ENCODE measurements at places on chromosomes 4 and X.
A peak's percentile ranks its signal among the peaks of the same experiment; 100 is the strongest.

- DNase-seq = no peak
Measured at GRCh38 chr4:90624781-90625180, 497.6 kb downstream of the CCSER1 start.

GRCh38 chr4:113109106-113109718 lies 59.8 kb downstream of the ANK2 start:
- no peak for DNase-seq

DNA sequence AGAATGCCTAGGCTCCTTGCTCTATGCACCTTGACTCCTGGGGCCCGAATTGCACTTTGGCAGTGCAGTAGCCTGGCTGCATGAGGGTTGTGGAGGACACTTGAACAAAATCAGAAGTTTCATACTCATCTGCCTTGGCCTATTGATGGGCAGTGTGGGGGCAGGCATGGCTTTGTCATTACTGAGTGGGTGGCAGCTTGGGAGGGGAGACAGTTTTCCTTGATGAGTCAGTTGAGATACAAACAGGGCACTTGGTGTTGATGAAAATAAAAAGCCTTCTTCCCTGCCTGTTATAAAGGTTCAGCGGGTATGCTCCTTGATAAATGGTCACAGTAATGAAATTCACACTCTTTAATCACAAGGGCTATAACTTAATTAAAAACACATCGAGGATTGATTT lies 126.8 kb upstream of the MAMLD1 start:
- DNase-seq = no peak

GRCh38 chr4:150078041-150078578 lies at the start of gene DCLK2:
TSS of gene DCLK2 (plus strand) at chr4:150078445. CDS start at chr4:150079028, 583 bp downstream.
- peak; percentile 72 for DNase-seq

DNA sequence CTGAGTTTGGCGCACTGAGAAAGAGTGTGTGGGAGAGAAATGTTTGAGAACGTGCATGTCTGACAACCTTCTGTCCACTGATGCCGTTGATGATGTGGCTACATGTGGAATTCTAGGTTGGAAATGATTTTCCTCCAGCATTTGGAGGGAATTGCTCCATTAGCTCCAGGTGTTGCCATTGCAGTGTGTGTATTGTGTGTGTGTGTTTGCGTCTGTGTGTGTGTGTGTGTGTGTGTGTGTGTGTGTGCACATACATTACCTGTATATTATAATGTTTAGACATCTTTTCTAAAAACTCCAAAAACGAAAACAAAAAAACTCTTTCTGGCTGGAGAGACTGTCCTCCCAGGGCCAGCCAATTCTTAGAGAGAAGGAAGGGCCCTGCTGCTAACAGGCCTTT lies 18.2 kb upstream of the MECP2 start:
- DNase-seq = no peak

DNA sequence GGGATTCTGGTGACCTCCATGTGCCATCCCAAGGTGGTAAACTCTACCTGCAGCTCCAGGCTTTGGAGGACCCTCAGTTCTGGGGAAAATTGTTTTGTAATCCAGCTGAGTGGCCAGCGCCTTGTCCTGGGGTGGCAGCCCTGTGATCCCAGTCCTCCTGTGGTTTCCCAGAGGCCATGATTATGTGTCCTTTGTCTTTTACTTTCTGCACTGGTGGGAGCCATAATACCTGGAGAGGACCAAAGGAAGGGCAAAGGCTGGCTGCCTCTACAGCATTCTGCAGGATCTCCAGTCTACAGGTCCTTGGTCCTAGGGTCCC lies 64.0 kb downstream of the NBDY start:
- DNase-seq = no peak

DNA sequence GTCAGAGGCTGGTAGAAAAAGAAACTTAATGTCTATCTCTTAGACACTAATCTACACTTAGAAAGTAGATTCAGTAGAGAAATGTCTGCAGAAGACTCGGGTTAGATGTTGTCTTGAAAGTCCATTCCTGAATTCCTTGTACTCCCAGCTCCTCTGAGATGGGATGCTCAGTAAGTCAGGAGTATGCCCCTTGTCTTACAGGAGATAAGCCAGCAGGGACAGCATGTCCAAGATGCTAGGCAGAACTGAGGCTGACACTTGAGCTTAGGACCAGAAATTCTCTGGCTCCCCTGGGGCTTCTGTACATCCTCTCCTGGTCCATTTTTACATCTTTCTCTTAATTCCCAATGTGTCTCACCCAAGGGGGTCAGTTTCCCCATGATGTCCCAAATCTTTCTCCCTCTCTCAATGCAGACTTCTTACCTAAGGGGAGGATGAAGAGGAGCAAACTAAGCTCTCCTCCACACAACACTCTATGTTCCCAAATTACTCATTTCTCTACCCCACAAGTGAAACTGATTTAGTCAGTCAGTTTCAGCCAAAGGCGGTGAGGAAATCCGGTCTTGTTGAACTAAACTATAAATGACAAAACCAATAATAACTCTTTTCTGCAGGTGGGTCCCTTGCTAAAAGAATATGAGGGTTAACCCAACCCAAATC lies 558.2 kb upstream of the DIPK2B start:
- DNase-seq = no peak

GRCh38 chrX:47361538-47362511 lies 8.6 kb upstream of the ZNF157 start:
- DNase-seq = peak; percentile 83

DNA sequence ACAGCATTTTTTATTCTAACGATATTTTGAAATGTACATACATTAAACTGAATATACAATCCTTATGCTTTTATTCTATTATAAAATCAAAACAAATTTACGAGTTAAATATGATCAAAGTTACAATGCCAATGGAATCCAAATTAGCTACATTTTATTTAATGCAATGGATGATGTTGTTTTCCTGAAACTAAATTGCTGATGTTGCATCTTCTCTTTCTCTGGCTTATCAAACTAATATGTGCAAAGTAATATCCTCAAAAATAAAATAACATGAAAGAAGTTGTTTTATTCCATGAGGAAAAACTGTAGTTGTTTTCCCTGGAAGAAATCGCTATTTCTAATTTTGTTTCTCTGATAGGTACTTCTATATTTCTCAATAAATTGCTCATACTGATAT lies 106.8 kb downstream of the ASB9 start:
- no peak for DNase-seq

- no peak for DNase-seq
Measured at GRCh38 chrX:6311540-6311939, 82.9 kb upstream of the NLGN4X start.

GRCh38 chr4:121272526-121272925 lies 108.3 kb downstream of the QRFPR start:
- peak; percentile 33 for DNase-seq

GRCh38 chr4:156795727-156796126 lies 175.9 kb downstream of the PDGFC start:
- DNase-seq = no peak

DNA sequence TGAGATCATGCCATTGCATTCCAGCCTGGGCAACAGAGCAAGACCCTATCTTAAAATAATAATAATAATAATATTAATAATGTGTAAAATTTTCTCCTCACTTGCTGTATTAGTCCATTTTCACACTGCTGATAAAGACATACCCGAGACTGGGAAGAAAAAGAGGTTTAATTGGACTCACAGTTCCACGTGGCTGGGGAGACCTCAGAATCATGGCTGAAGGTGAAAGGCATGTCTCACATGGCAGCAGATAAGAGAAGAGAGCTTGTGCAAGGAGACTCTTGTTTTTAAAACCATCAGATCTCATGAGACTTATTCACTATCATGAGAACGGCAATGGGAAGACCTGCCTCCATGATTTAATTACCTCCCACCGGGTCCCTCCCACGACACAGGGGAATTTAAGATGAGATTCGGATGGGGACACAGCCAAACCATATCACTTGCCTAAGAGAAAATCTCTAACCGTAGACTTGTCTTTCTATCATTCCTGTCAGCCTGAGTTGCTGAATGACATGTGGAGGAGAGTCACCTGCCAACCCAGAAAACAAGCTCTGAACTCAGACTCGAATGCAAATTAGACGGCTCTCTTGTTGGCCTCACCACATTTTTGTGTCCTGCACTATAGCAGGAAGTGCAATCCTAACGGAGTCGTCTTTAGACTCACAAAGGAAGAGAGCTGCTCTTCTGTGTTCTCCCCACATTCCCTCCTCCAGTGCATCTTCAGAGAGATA lies 51.9 kb upstream of the DCTD start:
- no peak for DNase-seq

DNA sequence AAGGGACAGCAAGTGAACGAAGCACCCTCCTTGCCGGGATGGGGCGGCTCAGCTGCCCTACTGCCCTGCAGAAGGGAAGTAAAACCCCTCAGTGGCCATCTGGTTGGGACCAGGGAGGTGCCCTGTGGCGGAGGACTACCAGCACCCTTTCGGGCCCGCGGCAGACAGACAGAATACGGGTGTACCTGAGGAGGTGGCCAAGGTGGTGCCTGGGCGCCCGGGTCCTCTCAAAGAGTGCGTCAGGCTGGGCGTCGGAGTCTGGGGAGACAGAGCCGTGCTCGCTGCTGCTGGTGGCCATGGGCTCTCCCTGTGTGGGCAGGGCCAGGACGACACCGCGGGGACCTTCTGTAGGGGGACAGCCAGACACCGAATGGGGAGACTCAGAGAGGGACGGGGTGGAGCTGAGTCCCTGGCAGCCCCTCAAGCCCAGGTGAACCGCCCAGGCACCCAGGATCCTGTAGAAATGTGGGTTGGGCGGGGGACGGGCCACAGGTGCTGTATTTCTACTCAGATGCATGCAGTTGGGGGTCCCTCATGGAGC lies 29.7 kb downstream of the PDHA1 start:
- DNase-seq = no peak

DNA sequence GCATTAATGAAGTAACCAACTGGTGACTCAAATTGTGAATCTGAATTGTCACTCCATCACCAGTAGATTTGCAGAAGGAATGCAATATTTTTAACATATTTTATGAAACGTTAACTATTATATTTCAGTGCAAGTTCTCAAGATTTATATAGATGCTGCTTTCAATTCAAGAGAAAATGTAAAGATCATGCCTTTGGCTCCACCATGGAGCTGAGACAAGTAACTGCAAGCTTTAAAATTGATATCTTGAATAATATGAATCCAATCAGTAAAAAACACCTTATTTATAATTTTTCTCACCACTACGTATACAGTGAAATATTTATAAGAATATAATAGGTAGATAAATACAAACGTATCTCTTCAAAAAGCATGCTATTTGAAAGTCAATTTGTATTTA lies 27.8 kb upstream of the GALNTL6 start:
- peak; percentile 16 for DNase-seq

DNA sequence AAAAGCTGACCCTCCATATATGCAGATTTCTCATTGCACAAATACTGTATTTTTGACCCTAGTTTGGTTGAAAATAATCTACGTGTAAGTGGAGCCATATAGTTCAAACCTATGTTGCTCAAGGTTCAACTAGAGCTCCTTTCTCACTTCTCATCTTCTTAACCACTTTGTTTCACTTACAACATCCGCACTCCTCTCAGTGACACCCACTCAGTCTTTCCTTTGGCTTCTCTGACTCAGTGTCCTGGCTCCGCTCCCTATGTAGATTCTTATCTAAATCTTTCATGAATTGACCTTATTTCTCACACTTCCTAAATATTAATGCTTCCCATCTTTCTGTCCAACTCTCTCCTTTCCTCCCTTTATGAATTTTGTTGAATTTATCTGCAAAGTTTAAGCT lies 32.9 kb upstream of the DKK2 start:
- DNase-seq = no peak

- DNase-seq = no peak
Measured at GRCh38 chr4:37615059-37615719, 71.0 kb downstream of the RELL1 start.

- no peak for DNase-seq
Measured at GRCh38 chrX:27706526-27706925, 101.3 kb upstream of the MAGEB10 start.
